CD4-positive, CD25-positive, alpha-beta regulatory T cell (primary cell): ENCODE measurements at places on chromosomes 16 and 17. TPM values are rescaled to one million over a fixed set of nuclear protein-coding genes. Genes with fewer than 3 reads are reported as not detected.

The VTN gene
- not detected for total RNA-seq

The SHPK gene
- 7.5 TPM for total RNA-seq

The SCGB1C2 gene
- not detected for total RNA-seq

The C16orf96 gene
- 0.17 TPM for total RNA-seq

The RHBDL1 gene
- 3.2 TPM for total RNA-seq

The TAC4 gene
- total RNA-seq = not detected

The MYH1 gene
- not detected for total RNA-seq

The ESRP2 gene
- total RNA-seq = not detected
